ENCODE measurements at places on chromosomes 16 and 17.

GRCh38 chr17:75266316-75267152, 4.5 kb downstream of the MIF4GD start:
- DNase-seq: no peak

GRCh38 chr17:41442739-41443138, 2.0 kb upstream of the KRT38 start:
- no peak for DNase-seq

DNA sequence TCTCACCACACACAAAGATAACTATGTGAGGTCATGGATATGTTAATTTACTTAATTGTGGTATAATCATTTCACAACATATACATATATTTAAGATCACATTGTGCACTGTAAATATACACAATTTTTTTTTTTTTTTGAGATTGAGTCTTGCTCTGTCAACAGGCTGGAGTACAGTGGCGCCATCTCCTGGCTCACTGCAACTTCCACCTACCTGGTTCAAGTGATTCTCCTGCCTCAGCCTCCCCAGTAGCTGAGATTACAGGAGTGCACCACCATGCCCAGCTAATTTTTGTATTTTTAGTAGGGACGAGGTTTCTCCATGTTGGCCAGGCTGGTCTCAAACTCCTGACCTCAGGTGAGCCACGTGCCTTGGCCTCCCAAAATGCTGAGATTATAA, 11.5 kb upstream of the PRSS54 start:
- peak; percentile 32 for DNase-seq

DNA sequence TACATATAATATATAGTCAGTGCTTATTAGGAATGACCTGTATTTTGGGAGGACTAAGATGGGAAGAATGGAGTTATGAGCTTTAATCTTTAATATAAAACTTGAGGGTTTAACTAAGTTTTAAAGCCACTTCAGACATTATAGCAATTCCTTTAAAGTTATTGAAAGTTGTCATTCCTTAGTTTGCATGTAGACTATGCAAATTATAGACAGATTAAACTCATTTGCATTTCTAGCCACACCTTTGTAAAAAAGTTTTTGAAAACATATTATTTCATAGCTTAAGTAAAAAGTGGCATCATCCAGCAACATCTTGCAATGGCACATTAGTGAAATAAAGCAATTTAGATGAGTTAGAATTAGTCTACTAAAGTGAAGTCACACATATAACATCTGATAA, 49.8 kb downstream of the C17orf58 start:
- DNase-seq: no peak
